Ascending aorta (tissue), 2 donors: ENCODE measurements at places on chromosomes 1 and 21.

DNA sequence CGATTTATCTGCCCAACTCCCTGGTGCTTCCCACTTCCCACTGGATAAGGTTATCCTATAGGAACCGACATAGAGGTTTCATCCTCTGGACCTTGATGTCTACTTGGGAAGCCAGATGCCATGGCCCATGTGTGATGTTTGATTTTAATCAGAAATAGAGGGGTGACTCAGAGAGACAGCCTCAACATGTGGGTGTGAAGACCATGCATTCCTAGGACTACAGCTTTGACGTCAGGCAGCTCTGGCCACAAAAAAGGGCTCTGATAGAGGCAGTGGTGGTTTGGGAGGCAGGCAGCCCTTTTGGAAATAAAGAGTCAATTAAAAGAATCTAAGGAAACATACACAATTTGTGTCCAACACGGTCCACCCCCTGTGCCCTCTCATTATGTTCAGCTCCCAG is 5.2 kb upstream of the SH2D2A start:
- H3K4me3 ChIP-seq = no peak overlapping the region
- no peak for DNase-seq
- no peaks in the 10 kb centered on the region for H3K27me3 ChIP-seq
- H3K36me3 ChIP-seq = no peaks in the 10 kb centered on the region
- no peaks in the 10 kb centered on the region for H3K4me1 ChIP-seq

- H3K4me3 ChIP-seq = no peak overlapping the region
- no peaks in the 10 kb centered on the region for H3K36me3 ChIP-seq
- H3K27me3 ChIP-seq = no peaks in the 10 kb centered on the region
- H3K4me1 ChIP-seq = peaks cover 4% of the 10 kb centered on the region
Observed at GRCh38 chr1:236997882-236998281, 6.4 kb downstream of the MT1HL1 start.

GRCh38 chr1:200473698-200474371 is 64.0 kb upstream of the ZNF281 start:
- no peaks in the 10 kb centered on the region for H3K27me3 ChIP-seq
- H3K4me1 ChIP-seq = no peaks in the 10 kb centered on the region
- H3K4me3 ChIP-seq = no peak overlapping the region
- no peaks in the 10 kb centered on the region for H3K36me3 ChIP-seq
- no peak overlapping the region for H3K27ac ChIP-seq

- no peaks in the 10 kb centered on the region for H3K4me1 ChIP-seq
- no peak overlapping the region for H3K4me3 ChIP-seq
- peaks cover 36% of the 10 kb centered on the region for H3K36me3 ChIP-seq
- H3K27me3 ChIP-seq = no peaks in the 10 kb centered on the region
- no peak for DNase-seq
- H3K27ac ChIP-seq = no peak overlapping the region
Observed at GRCh38 chr1:202320081-202320405, 21.7 kb downstream of the UBE2T start.

- H3K4me3 ChIP-seq = no peak overlapping the region
- no peak overlapping the region for H3K27ac ChIP-seq
- no peak for DNase-seq
- H3K36me3 ChIP-seq = no peaks in the 10 kb centered on the region
- H3K4me1 ChIP-seq = no peaks in the 10 kb centered on the region
Observed at GRCh38 chr1:168535536-168535935, 8.3 kb downstream of the XCL2 start.

DNA sequence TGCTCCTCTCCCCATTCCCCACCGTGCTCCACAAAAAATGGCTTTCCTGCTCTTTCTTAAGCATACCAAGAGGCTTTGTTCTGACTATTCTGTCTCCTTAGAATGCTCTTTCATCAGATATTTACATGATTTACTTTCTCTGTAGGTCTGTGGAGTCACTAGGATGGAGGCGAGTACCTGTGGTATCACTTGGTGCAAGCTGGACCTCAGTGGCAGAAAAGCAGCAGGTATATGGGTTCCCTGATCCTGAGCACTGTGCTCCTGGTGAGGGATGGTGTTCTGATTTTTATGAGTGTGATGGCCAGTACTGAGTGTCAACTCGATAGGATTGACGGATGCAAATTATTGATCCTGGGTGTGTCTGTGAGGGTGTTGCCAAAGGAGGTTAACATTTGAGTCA is 10.0 kb downstream of the C1orf87 start:
- no peak for DNase-seq
- no peak overlapping the region for H3K4me3 ChIP-seq
- no peaks in the 10 kb centered on the region for H3K27me3 ChIP-seq
